Stimulated activated CD8-positive, alpha-beta memory T cell treated with anti-CD3 and anti-CD28 coated beads, Interleukin-2, amount 100 ng/mL, for 1 hour (primary cell): ENCODE measurements at places on chromosomes 4 and X.

GRCh38 chrX:16185725-16186136, 18.4 kb downstream of the MAGEB17 start:
- DNase-seq: no peak

- DNase-seq: no peak
These were observed 173.4 kb upstream of the JADE1 start for GRCh38 chr4:128635955-128636560.

DNA sequence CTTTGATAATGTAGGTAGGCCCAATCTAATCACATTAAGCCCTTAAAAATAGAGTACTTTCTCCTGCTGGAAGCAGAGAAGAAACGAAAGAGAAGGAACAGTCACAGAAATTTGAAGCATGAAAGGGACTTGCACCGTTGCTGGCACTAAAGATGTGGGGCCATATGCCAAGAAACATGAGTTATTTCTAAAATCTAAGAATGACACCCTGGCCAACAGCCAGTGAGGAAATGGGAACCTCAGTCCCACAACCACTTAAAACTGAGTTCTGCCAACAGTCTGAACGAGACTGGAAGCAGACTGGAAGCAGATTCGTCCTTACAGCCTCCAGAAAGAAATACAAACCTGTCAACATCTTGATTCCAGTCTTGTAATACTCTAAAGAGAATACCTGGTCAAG, 70.1 kb downstream of the CENPC start:
- DNase-seq: no peak

DNA sequence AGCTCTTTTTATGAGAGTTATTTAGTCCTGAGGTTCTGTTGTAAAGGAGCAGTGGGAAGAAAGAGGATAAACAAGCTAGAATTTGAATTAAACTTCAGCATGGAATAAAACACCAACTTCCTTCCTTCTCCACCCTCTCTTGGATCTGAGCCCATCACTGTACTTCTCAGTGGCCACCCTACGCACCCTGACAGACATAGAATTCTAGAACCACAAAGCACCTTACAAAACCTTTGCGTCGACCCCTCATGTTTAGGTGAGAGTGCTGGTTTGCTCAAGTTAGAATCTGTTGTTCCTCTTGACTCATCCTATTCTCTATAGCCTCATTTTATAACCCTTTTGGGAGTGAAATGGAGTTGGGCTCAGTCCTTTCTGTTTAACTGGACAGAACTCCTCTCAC, 84.6 kb upstream of the RPL34 start:
- DNase-seq: no peak

DNA sequence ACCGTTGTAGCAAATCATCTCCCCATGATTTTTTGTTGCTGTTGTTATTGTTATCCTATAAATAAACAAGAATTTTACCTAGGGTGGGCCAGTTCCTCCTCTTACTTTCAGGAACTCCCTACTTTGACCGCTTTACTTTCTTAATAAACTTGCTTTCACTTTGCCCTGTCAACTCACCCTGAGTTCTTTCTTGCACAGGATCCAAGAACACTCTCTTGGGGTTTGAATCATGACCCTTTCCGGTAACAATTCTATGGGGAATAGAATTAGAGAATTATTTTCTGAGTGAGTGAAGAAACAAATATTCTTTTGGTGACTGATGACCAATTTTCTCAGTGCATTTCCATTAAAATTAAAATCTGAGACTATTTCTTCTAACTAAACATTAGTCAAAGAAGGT, 584.0 kb upstream of the TENM3 start:
- no peak for DNase-seq

DNA sequence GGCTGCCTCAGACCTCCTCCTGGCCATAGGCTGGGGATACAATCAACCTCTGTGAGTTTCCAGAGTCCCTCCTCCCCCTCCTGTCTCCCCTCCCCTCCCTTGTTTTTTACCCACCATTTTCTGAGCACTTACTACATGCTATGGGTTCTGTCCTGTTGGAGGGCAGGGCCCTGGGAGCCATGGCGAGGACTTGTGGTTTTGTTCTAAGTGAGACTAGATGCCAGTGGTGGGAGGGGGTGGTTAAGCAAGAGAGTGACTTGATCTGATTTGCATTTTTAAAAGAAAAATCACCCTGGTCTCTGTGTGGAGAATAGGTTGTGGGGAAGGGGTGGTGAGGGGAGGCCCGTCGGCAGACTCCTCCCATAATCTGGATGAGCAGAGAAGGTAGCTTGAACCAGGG, 39.5 kb downstream of the EFNB1 start:
- no peak for DNase-seq

GRCh38 chr4:8847764-8848163, 23.9 kb downstream of the HMX1 start:
- DNase-seq: no peak

- DNase-seq: no peak
These were observed 438.1 kb downstream of the GBA3 start for GRCh38 chr4:23130845-23131244.

GRCh38 chrX:103414561-103414960, 38.2 kb downstream of the BEX3 start:
- no peak for DNase-seq

GRCh38 chr4:17356926-17357325, 155.0 kb downstream of the QDPR start:
- no peak for DNase-seq

GRCh38 chr4:98298022-98298421, 36.8 kb downstream of the RAP1GDS1 start:
- no peak for DNase-seq

GRCh38 chr4:71202705-71203104, 136.1 kb upstream of the SLC4A4 start:
- no peak for DNase-seq

- DNase-seq: no peak
These were observed 106.1 kb downstream of the GALNTL6 start for GRCh38 chr4:171919314-171919713.

GRCh38 chr4:152581536-152582160, 45.8 kb upstream of the FBXW7 start:
- DNase-seq: no peak

DNA sequence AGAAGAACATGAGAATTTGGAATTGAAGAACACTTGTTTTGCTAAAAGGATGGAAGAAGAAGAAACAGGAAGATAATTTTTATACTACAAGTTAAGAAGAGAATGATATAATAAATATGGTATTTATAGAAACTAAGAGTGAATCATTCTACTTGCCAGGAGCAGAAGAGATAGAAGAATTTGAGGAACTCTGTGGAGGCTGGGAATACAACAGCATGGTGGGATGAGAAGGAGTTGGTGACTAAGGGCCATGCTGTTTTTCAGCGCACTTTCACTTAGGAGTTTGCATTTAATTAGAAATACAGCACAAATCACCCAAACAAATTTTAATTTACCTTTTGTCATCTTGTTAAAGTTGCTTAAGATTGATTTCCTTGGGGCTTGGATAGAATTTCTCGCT, 20.5 kb downstream of the HADH start:
- no peak for DNase-seq

DNA sequence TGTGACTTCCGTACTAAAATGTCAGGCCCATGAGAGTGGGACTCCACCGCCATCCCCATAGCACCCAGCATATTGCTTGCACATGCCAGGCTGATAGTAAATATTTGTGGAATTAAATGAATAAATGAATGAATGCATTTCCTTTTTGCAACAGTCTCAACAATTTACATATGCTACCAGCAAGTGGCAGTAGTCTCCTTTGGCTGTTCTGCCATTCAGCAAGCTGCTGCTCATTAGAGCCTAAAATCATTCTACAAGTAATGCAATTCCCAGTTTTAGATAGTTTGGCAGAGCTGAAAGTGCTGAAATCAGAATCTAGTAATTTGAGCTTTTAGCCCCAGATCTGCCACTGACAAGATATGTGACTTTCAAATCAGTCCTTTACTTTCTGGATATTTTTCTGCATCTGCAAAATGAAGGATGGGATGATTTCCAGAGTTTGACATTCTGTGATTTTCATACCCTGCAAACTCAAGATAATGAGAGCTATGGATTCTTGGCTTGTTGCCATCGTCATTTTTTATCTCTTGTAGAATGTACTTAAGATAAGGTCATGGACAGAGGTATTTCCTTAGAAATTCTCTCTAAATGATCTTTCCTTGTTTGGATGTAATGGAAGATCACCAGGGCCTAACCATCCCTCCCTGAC, 35.7 kb upstream of the INTS6L start:
- DNase-seq: no peak

DNA sequence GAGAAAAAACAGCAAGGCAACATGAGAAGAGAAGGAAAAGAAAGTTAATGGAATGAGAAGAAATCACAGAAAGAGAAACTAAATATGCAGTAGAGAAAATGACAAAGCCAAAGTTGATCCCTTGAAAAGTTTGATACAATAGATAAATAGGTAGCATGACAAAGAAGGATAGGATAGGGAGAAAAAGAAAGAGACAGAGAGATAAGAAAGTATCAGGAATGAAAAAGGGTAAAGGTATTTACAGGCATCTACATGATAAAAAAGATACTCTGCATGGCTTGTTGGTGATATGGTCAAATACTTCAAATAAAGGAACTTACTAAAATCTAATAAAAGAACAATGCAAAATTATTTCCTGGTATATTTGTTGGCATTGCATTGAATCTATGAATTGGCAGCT, 185.5 kb upstream of the TECRL start:
- no peak for DNase-seq

GRCh38 chr4:105815701-105816100, 79.6 kb upstream of the NPNT start:
- DNase-seq: no peak

DNA sequence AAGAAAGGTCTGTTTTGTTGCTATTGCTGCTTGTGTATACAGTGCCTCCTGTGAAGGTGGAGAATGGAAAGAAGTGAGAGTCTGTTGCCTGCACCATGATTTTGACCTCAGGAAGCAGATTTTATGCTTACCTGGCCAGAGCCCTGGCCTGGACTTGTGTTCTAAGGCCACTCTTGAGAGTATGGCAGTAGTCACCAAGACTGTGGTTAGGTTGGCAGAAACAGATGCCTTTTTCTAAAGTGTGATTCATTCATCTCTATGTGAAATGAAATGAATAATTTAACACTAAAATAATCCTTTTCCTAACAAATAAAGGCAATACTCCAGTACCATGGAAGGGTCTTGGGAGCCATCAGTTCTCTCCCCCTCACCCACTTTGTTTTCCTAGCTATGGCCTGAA, 161.8 kb downstream of the DCLK2 start:
- no peak for DNase-seq

DNA sequence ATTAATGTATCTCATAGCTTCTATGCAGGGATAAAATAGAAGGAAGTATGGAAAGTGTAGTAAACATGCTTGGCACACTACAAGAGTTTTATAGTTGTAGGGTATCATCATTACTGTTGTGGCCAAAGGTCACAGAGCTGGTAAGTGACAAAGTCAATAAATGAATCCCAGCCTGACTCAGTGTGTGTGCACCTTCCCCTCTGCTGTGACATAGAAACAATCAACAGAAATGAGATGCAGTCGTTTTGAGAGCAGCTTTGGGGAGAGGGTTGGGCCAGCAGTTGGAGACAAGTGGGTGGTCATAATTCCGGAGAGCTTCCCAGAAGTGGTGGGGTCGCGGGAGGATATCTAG, 82.4 kb upstream of the RBPJ start:
- no peak for DNase-seq

- DNase-seq: no peak
These were observed at the start of gene PTCHD1 for GRCh38 chrX:23334848-23335599. Gene PTCHD1, plus strand, starts transcription at chrX:23334849. Its CDS starts 27 bp downstream, at chrX:23334876.

GRCh38 chr4:22720091-22720490, 27.4 kb downstream of the GBA3 start:
- DNase-seq: no peak

GRCh38 chrX:107450823-107451509, 1.5 kb downstream of the FRMPD3 start:
- peak; percentile 4 for DNase-seq

GRCh38 chr4:24768006-24768405, 27.4 kb upstream of the SOD3 start:
- no peak for DNase-seq

GRCh38 chrX:149205937-149206336, 299.2 kb downstream of the IDS start:
- no peak for DNase-seq

DNA sequence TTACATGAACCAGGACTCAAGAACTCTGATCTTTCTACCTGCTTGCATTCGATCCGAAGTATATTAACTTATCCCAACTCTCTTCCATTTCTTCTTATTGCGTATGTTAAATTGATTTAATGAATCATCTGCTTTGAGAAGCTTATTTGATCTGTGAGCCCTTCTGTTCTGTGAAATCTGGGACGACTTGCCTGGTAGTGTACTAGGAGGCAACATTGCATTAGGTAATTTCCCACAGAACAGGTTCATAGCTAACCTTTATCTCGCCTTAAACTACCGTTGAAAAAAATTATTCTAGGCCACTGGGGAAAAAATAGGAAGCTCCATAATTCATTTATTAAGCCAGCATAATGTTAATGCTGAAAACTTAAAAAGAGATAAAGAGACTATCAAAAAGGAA, 67.2 kb upstream of the MAB21L2 start:
- DNase-seq: no peak

- DNase-seq: no peak
These were observed 55.3 kb downstream of the MBNL3 start for GRCh38 chrX:132433551-132433950.

DNA sequence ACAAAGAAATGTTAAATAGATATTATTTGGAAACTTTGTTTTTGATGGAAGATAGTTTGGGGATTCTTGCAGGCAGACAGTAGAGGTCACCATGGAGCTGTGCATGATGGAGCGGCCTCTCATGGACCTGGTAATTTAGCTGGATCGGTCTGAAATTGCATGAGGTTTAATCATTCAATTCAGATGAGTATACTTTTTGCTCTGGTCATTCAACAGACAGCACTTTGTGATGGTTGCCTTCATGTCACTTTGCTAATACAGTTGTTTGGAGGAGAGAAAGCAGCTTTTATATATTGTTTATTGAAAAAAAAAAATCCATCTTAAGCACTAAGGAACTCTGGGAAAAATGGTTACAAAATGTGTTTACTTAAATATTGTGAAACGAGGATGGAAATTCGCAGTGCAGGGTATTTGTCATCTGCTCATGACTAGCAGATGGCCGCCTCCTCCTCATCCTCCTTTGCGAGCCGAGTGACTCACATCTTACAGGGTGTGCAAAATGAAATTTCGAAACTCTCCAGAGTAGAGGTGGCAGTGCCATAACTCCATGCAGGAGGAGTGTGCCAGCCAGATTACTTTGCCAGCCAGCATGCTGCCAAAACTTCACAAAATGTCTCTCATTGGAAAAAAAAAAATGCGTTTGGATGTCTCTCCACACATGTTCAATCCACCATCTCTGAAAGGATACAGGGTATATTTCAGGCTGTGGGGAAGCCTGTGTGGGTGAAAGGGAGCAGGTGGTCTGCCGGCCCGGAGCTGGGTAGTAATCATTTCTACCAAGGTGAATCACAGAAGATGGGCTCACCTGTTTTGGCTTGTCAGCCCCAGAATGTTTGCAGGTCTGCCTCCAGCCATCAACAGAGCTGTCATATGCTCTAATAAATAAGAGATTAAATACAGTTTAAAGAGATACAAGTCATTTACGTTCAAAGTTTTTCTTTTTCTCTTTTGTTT, 314.9 kb upstream of the DIPK2B start:
- no peak for DNase-seq

DNA sequence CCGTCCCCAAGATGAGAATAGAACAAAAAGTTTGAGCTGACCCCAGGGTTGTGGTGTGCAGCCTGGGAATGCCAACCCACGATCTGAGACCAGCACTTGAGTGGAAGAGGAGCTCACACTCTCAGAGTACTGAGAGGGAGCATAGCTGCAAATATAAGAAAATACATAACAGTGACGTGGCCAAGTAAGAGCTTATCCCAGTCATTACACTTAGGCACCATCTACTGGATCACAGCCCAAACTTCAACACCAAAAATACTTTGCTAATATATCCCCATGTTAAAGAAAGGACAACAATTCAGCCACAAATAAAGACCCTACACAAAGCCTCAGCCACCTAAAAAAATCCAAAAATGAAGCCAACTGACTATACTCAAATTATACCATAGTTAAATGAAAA, 33.3 kb upstream of the CXCL6 start:
- no peak for DNase-seq
